ENCODE measurements at places on chromosomes 1 and 21.

- DNase-seq: no peak
Measured at GRCh38 chr1:5053744-5054143, 399.3 kb downstream of the AJAP1 start.

GRCh38 chr21:35025206-35026152, 23.6 kb downstream of the RUNX1 start:
- no peak for DNase-seq

- no peak for DNase-seq
Measured at GRCh38 chr1:156654700-156655099, 12.8 kb downstream of the BCAN start.

DNA sequence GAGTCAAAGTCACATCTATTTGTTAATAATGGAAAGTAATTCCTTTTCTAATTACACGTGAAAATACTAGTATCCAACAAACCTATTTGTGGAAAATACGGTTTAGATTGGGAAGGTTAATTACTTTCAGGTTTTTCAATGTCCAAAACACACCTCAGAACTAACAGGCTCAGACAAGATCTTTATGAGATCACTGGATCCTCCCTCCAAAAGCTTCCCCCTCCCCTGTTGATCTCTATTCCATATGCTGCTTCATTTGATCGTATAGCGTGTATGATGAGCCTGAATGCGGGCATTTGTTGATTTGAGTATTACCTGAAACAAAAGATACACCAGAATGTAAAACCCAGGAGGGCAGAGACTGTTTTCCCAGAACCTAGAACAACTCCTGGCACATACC, 26.5 kb downstream of the ERG start:
- DNase-seq: no peak

GRCh38 chr1:20633190-20634064, at the start of gene PINK1:
TSS of gene PINK1 (plus strand) at chr1:20633458. CDS start at chr1:20633549, 91 bp downstream.
- DNase-seq: peak; percentile 87
